H1 (cell line): ENCODE measurements at places on chromosomes 7 and 10.

- no peak for DNase-seq
Measured at GRCh38 chr7:142349670-142350405, 92.0 kb upstream of the PRSS58 start.

GRCh38 chr10:8048281-8049008 lies 6.0 kb upstream of the GATA3 start:
- DNase-seq, result no peak

DNA sequence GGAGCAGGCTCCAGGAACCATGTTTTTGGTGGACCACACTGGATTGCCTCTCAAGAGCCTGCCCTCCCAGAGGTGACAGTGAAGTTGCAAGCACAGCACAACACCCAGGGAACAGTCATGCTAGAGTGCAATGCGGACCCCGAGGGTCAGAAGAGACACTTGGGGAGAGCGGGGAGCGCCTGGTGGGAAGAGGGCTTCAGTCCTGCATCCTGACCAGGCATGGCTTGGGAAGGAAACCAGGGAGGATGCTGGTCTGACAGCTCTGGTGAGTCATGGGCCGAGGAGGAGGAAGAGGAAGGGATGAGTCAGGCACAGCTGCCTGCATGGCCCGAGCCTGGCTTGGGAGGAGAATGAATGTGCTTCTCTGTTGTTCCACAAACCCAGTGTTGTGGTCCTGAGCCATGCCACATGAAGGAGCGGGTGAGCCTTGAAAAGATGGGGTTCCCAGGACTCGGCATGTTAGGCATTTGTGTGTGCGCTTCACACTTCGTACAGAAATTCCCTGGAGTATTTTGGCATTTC lies 29.5 kb upstream of the ANKRD2 start:
- no peak for DNase-seq

GRCh38 chr10:24396396-24396795 lies 187.5 kb downstream of the KIAA1217 start:
- no peak for DNase-seq

DNA sequence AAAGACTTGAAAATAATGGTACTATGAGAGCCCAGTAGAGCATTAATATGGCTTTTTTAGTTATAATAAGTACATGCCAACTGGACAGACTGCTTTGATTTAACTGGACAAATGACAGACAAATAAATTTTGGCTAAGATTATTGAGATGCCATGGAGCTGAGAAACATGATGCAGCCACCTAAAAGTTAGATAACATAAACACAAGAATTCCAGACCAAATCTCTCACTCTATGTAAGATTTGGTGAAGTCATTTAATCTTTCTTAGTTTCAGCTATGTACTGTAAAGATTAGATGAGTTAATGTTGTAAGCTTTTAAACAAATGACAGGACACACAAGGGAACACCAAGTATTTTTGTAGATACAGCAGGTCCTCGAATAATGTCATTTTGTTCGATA lies 118.2 kb downstream of the CACNA2D1 start:
- DNase-seq, result no peak

- DNase-seq, result no peak
Measured at GRCh38 chr7:94697035-94697974, 41.4 kb upstream of the SGCE start.

- no peak for DNase-seq
Measured at GRCh38 chr10:20991526-20991925, 94.4 kb upstream of the NEBL start.

DNA sequence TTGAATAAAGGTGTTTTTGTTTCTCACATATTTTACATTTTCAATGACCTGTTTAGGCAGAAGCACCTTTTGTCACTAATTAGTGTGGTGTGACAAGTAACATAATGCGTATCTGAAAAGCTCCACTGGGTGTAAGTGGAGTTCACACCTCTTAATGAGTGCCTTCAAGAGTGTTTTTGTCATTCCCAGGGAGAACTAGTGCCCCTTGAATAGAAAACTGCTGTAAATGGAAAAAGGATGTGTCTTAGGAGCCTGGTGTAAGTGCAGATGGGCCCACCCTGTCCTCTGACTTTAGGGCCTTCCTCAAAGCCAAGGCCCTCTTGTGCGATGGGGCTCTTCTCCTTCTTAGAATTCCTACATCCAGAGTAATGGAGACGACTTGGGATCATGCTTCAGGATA lies 170.0 kb downstream of the MGMT start:
- no peak for DNase-seq

GRCh38 chr7:88746126-88746525 lies 13.4 kb upstream of the ZNF804B start:
- DNase-seq, result no peak

GRCh38 chr7:94510582-94511496 lies 1.2 kb downstream of the CASD1 start:
- no peak for DNase-seq

- DNase-seq, result peak; percentile 55
Measured at GRCh38 chr7:75727881-75728593, 10.7 kb downstream of the HIP1 start.

DNA sequence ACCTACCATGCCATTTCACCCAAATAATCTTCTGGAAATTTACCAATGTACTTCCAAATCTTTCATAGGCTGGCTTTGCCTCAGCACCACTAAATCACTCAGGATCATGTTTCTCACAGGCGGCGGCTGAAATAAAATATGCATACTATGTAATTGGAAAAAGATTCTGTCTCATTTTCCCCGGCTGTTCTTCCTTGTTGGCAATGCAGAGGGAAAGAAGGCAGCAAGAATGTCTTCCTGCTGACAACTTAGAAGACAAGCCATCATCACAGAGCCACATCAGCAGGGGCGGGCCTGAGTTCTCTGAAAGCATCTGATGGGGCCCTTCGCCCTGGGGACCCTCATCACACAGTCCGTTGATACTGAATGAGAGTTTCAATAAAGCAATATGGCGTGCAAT lies 39.2 kb upstream of the COL1A2 start:
- no peak for DNase-seq

DNA sequence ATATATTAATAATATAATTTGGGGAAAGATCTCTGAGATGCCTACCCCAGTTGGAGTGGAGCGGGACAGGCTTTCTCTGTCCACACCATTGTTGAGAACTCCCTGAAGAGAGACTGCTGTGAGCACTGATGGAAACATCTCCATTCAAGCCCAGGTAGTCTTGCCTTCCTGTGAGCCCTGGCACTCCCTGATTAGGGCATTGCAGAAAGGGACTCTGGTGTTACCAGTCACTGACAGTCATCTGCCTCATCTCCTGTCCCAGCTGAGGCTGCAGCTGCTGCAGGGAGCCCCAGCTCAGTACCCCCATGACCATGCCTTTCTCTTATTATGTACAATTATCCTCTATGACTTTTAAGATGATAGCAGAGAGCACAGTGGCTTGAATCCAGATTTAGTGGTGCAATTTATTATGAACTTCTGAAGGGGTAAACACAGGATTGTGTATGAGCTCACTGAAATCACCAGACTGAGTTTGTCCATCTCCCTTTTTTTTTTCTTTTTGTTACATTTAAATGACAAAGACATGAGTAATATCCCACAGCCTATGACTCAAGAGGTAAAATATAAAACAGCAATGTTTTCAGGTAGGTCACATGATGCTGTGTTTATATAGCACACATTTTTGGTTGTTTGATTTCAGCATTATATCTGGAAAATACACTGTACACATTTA lies 236.9 kb downstream of the SLC25A13 start:
- no peak for DNase-seq

- no peak for DNase-seq
Measured at GRCh38 chr10:102868911-102869257, 386 bp upstream of the AS3MT start.

DNA sequence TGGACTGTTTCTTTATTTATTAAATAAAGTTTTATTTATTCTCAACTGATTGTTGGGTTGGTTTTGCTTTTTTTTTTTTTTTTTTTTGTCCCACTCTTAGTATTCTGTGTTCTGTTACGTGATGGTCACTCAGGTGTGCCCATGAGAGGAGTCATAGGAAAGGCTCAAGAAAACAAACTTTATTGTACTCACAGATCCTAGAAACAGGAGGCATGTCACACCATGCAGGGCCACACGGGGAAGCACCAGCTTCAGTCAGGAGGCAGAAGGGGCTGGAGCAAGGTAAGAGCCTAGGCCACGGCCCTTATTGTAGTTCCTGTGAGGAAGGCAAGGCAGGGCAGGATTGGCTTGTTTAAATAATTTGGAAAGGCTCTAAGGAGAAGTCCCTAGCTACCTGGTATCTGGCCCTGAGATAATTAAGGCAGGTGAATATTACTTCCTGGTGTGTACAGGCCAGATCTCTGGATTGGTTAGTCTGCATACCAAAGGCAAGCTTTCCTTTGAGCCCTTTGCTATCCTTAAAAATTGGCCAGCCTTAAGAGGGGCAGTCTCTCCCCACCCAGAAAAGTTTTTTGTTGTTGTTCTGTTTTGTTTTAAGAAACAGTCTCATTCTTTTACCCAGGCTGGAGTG lies 8.3 kb downstream of the ATOH7 start:
- DNase-seq, result peak; percentile 58

GRCh38 chr7:24716480-24717246 lies 40.6 kb downstream of the GSDME start:
- DNase-seq, result peak; percentile 33

GRCh38 chr10:51960494-51960895 lies 261.1 kb upstream of the CSTF2T start:
- DNase-seq, result no peak

- DNase-seq, result no peak
Measured at GRCh38 chr7:157032644-157033482, 22.4 kb upstream of the MNX1 start.

- no peak for DNase-seq
Measured at GRCh38 chr7:111528331-111528730, 34.0 kb downstream of the IMMP2L start.

- DNase-seq, result no peak
Measured at GRCh38 chr10:92696606-92697383, 7.0 kb downstream of the HHEX start.

- no peak for DNase-seq
Measured at GRCh38 chr10:78942091-78942501, 126.7 kb upstream of the ZMIZ1 start.

DNA sequence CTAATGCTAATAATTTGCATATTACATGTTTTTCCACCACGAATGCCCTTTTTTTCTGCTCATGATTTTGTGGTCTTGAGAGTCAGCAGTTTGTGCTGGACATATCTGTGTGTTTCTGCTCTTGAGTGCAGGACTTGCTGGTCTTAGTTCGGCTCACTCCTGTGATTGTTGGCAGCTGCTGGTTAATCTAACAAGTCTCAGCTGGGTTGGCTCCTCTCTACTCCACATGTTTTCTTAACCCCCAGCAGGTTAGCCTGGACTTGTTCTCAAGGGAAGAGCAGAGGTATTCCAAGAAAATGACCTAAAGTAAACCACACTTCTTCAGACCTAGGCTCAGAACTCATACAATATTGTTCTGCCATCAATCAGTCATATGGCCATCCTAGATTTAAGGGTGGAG lies 1238.9 kb downstream of the XPNPEP1 start:
- no peak for DNase-seq

DNA sequence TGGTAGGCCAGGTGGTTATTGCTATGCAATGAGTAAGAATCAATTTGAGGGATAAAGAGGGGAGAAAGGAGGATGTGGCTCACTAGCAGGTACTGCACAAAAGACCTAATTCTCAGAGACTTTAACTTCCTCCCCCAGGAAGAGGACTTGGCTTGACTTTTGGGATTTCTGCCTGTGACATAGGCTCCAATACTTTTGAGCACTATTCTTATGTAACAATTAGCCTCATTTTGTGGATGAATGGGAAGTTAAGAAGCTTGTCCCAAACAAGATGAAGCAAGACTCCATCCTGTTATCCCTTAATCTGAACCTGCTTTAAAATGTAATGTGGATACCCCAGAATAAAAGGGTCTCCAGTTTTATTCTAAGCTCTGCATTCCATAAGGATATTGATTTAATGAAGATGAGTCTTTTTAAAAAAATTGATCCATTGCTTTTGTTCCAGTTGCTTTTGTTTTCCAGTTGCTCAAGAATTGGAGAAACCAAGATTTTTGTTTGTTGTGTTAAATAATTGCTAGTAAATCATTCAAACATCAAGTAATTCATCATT lies 218.5 kb downstream of the SNX13 start:
- DNase-seq, result no peak

DNA sequence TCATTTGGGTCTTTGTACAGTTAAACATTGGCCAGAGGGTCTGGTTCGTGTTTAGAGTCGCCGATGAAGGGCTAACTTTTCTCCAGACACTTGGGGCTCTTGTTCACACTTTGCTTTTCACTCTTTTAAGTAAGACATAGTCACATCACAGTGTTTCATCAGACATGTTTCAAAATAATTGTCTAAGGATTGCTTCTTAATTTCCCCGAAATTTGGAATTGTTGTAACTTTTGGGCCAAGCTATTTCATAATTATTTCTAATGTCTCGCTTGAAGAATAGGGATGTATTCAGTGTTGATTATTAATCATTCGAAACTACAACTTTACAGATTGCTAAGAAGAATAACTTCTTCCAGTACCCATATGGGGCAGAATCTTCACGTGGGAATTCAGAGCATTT lies 92.8 kb downstream of the TCF7L2 start:
- no peak for DNase-seq

DNA sequence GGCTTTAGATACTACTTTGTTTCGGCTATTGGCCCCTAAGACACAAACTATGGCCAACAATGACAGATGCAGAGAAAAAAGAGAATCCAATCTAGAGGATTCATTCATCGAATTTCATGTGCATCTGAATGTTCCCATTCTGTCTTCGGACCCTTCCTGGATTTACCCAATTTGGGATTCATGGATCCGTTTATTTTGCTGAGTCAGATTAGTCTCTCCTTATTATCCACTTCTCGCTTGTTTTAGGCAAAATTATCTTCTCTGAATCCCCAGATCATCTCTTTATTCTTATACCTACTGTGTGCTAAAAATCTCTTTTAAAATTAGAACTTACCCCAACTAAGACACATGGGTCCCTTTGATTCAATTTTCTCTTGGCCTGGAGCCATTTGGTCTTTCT lies 6.5 kb downstream of the TRPV6 start:
- no peak for DNase-seq

DNA sequence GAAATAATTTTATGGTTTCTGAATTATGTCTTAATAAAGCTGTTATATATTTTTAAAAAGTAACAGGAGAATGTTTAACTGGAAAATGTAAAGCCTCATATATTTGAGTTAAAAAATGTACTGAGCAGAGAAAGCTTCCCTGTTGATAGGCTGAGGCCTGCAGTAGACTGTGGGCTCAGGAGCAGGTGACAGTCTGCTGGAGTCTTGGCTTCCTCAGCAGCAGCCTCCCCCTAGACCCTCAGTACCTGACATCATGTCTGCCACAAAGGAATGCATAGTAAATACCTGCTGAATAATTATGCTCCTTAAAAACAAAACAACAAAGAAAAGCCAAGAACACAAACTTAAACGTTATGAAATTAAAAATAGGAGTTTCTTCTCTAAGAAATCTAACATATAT lies 73.9 kb upstream of the NOBOX start:
- DNase-seq, result no peak

- no peak for DNase-seq
Measured at GRCh38 chr10:6343305-6344010, 140.7 kb downstream of the PFKFB3 start.

GRCh38 chr7:91264924-91265681 lies 870 bp downstream of the FZD1 start:
- no peak for DNase-seq
